ENCODE measurements at places on chromosomes 6 and 20. TPM values are rescaled to one million over a fixed set of nuclear protein-coding genes. Genes with fewer than 3 reads are reported as not detected.

Gene CDH4
- 4.8 TPM for total RNA-seq

Gene CDK19
- 23.7 TPM for total RNA-seq

Gene HLA-DQA2
- 1.3 TPM for total RNA-seq

Gene ID4
- 126 TPM for total RNA-seq

Gene TAF11
- total RNA-seq, result 30.1 TPM

Gene TMC2
- not detected for total RNA-seq

Gene NCR2
- total RNA-seq, result not detected

Gene APOM
- 24.0 TPM for total RNA-seq

Gene SLC17A2
- 0.58 TPM for total RNA-seq

Gene PAK1IP1
- total RNA-seq, result 8.4 TPM

Gene CGA
- 0.35 TPM for total RNA-seq

Gene MYL9
- total RNA-seq, result 19.2 TPM

Gene VSTM2L
- 4.7 TPM for total RNA-seq

Gene KHDRBS2
- 5.2 TPM for total RNA-seq

Gene AVP
- not detected for total RNA-seq

Gene LGSN
- 0.41 TPM for total RNA-seq

Gene DACT2
- 28.6 TPM for total RNA-seq

Gene GSTA1
- 1.4 TPM for total RNA-seq

Gene RAET1L
- total RNA-seq, result not detected

Gene BEND6
- 2.5 TPM for total RNA-seq

Gene PAK5
- total RNA-seq, result 0.06 TPM

Gene ANKRD66
- not detected for total RNA-seq

Gene SLC25A27
- total RNA-seq, result 31.8 TPM

Gene C2
- 7.1 TPM for total RNA-seq

Gene SOX18
- 20.5 TPM for total RNA-seq

Gene CCDC170
- total RNA-seq, result 3.1 TPM

Gene CDSN
- not detected for total RNA-seq

Gene TRIM40
- not detected for total RNA-seq

Gene TULP1
- 3.1 TPM for total RNA-seq

Gene SLC12A5
- not detected for total RNA-seq

Gene NHLRC1
- total RNA-seq, result 3.2 TPM

Gene TBXT
- total RNA-seq, result not detected

Gene PTPRK
- 87.8 TPM for total RNA-seq

Gene HMGN3
- 81.5 TPM for total RNA-seq
